CD4-positive, alpha-beta T cell (primary cell): ENCODE measurements at places on chromosomes 6 and 20.

- no peak for DNase-seq
- peaks cover 3% of the 10 kb centered on the region for H3K4me1 ChIP-seq
- H3K27ac ChIP-seq = no peak overlapping the region
- no peak overlapping the region for H3K4me3 ChIP-seq
These were observed 136.0 kb upstream of the SGK1 start for GRCh38 chr6:134453792-134454510.

GRCh38 chr6:146892613-146893401 lies 294.0 kb downstream of the ADGB start:
- H3K27ac ChIP-seq = no peak overlapping the region
- H3K4me1 ChIP-seq = no peaks in the 10 kb centered on the region
- no peak overlapping the region for H3K4me3 ChIP-seq
- H3K27me3 ChIP-seq = no peaks in the 10 kb centered on the region

DNA sequence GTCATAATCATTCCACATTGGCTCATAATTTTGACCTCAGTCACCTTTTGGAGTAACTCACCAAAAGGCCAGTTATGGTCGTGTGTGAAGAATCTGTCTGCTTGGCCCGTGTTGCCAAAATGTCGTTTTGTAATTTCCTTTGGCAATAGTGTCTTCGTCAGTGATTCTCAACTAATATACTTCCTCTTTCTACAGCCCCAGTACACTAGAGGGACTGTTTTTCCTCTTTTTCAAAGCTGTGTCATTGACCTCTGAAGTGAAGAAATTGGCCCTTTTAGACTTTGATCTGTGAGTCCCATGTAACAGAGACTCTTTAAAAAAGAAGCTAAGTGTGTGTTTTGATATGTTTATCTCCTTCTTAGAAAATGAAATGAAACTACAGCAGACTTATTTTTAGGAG lies 5.2 kb downstream of the FOXO3 start:
- H3K27ac ChIP-seq = no peak overlapping the region
- H3K36me3 ChIP-seq = peaks cover 41% of the 10 kb centered on the region
- H3K4me1 ChIP-seq = peaks cover 50% of the 10 kb centered on the region
- no peak for DNase-seq

DNA sequence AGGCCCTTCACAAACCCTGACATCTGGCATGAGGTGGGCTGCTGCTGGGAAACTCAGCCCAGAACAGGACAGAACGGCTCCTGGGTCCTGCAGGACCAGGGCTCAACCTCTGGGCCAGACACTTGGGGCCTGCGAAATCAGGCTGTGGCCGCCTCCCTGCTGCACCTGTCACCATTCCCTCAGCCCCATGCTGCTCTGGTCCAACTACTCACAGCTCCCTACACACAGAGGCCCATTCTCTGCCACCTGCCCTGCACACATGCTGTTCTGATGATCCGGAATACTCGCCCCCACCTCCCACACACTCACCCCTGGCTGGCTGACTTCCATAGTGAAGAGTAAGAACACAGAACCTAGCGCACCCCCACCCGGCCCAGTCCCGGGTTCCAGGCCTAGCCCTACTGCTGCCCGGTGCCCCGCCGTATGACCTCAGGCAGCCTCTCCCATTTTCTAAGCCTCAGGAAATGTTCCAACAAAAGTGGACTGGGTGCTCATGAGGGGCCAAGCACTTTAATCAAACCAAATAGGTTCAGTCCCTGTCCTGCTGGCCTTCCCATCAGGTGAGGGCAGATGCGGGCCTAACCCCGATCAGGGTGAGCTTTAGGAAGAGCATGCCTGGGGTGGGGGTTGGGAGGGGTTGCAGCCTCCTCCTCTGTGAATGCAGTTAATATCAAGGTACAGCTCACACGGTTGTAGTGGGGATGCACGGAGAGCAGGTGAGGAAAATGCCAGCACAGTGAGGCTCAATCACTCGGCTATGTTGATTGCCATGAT lies 3.9 kb downstream of the PEDS1 start:
- peak overlapping the region; percentile 29 for H3K27ac ChIP-seq
- H3K4me1 ChIP-seq = peaks cover 85% of the 10 kb centered on the region
- peaks cover 9% of the 10 kb centered on the region for H3K36me3 ChIP-seq

- H3K27me3 ChIP-seq = no peaks in the 10 kb centered on the region
- H3K27ac ChIP-seq = no peak overlapping the region
- H3K36me3 ChIP-seq = peaks cover 2% of the 10 kb centered on the region
- DNase-seq = no peak
- no peak overlapping the region for H3K4me3 ChIP-seq
These were observed 157.3 kb downstream of the BTBD9 start for GRCh38 chr6:38482466-38482865.

- H3K36me3 ChIP-seq = no peaks in the 10 kb centered on the region
- DNase-seq = no peak
- H3K4me1 ChIP-seq = no peaks in the 10 kb centered on the region
- H3K27ac ChIP-seq = no peak overlapping the region
- H3K4me3 ChIP-seq = no peak overlapping the region
These were observed 58.8 kb upstream of the EXOC2 start for GRCh38 chr6:751765-752164.

DNA sequence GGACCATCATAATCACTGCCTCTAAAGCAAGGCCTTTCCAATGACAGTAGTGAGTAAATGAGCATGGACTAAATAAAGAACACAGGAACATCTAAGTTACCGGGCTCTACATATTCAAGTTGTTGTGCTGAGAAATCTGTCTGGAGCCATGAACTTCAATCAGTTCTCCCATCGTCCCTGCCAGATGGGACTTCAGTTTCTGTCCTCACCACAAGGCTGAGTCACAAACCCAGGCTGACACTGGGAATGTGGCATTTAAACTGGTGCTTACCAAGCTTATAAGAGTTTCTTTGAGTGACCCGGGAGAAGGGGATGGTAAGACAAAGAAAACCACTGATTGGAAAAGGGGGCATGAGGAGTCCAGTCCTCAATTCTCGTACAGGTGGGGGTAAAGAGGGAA lies 497.0 kb downstream of the MAFB start:
- H3K27ac ChIP-seq = no peak overlapping the region
- no peaks in the 10 kb centered on the region for H3K36me3 ChIP-seq
- no peaks in the 10 kb centered on the region for H3K4me1 ChIP-seq

GRCh38 chr20:62182469-62183425 lies at the start of gene MTG2:
Gene MTG2 (plus strand): TSS chr20:62183028. CDS start chr20:62193421, 10,393 bp downstream.
- H3K27ac ChIP-seq = peak within 1 kb of the TSS; percentile 78
- no peaks in the 10 kb centered on the region for H3K27me3 ChIP-seq
- peaks cover 22% of the 10 kb centered on the region for H3K4me1 ChIP-seq
- peak within 1 kb of the TSS; percentile 78 for H3K4me3 ChIP-seq
- H3K36me3 ChIP-seq = no peaks in the 10 kb centered on the region

- no peaks in the 10 kb centered on the region for H3K27me3 ChIP-seq
- H3K4me3 ChIP-seq = no peak overlapping the region
- DNase-seq = no peak
- H3K27ac ChIP-seq = no peak overlapping the region
- no peaks in the 10 kb centered on the region for H3K36me3 ChIP-seq
- H3K4me1 ChIP-seq = no peaks in the 10 kb centered on the region
These were observed 349.3 kb downstream of the SOX4 start for GRCh38 chr6:21942897-21943296.

DNA sequence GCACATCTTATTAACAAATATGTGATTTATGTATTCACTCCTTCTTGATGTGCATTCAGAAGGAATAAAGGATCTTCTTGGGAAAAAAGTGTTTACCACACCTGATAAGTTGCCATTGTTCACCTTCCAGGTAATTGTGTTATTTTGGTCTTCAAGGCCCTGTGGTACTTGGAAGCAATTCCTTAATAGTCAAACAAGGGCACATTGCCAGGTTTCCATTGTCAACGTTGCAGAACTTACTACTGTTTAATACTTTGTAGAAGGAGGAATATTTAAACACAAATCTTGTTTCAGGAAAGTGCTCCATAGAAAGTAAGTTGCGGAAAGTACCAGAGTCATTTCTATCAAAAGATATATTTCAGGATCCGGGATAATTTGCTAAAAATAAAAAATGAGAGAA lies 129.5 kb upstream of the SGK1 start:
- no peaks in the 10 kb centered on the region for H3K36me3 ChIP-seq
- H3K27me3 ChIP-seq = no peaks in the 10 kb centered on the region
- no peak overlapping the region for H3K4me3 ChIP-seq
- H3K4me1 ChIP-seq = no peaks in the 10 kb centered on the region
- DNase-seq = no peak

DNA sequence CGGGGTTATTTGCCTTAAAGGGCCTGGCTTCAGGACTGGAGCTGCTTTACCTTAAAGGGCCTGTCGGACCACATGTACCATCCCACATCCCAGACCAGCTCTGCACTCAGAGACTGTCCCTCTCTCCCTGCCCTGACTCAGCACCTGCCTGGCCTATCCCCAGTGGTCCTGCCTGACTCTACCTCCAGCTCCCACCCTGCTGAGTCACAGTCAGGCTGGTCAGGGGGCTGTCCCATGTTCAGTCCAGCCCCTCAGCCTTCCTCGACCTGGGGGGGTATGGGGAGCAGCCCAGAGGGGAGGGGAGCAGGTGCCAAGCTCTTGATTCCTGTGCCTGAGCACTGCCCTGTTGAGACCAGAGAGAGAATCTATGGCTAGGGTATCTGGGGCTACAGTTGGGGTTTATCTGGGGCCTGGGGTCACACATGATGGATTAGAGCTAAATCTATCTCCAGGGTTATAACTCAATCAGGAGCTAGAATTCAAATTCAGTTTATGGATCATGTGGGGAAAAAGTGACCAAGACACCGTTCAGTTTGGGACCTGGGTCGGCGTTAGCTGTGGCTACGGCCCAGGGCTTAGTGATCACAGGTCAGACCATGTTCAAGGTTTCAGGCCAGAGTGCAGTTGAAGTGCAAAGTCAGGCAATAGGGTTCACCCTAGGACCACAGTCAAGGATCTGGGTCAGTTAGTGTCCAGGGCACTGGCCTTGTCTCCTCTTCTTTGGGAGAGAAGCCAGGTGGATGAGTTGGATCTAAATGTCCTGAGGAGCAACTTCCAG lies 9.4 kb upstream of the TRIB3 start:
- peaks cover 17% of the 10 kb centered on the region for H3K4me1 ChIP-seq
- no peak overlapping the region for H3K27ac ChIP-seq
- no peak overlapping the region for H3K4me3 ChIP-seq
- H3K27me3 ChIP-seq = no peaks in the 10 kb centered on the region
- DNase-seq = no peak
- no peaks in the 10 kb centered on the region for H3K36me3 ChIP-seq

GRCh38 chr6:89118931-89119330 lies 1.1 kb upstream of the SRSF12 start:
- peaks cover 5% of the 10 kb centered on the region for H3K27me3 ChIP-seq
- no peak overlapping the region for H3K4me3 ChIP-seq
- H3K4me1 ChIP-seq = peaks cover 11% of the 10 kb centered on the region
- DNase-seq = no peak
- no peak overlapping the region for H3K27ac ChIP-seq
- no peaks in the 10 kb centered on the region for H3K36me3 ChIP-seq

DNA sequence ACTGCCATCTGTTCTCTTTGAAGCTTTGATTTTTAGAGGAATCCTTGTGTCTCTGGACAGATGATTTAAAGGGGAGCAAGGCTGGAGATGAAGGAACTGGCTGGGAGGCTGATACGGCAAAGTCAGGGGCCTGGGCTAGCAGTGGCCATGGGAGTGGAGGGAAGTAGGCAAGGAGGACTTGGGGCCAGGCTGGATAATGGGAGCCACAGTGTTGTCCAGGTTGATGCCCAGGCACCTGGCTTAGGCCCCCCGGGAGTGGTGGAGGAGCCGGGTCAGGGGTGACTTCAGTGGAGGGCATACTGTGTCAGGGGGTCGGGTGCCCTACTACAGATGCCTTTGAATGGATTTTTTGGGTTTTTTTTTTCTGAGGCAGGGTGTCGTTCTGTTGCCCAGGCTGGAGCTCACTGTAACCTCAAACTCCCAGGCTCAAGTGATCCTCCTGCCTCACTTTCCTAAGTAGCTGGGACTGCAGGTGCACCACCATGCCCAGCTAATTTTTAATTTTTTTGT lies 45.0 kb downstream of the EFCAB8 start:
- H3K4me3 ChIP-seq = no peak overlapping the region
- H3K36me3 ChIP-seq = no peaks in the 10 kb centered on the region
- DNase-seq = no peak
- no peaks in the 10 kb centered on the region for H3K27me3 ChIP-seq
